ENCODE measurements at places on chromosomes 3 and 15.

DNA sequence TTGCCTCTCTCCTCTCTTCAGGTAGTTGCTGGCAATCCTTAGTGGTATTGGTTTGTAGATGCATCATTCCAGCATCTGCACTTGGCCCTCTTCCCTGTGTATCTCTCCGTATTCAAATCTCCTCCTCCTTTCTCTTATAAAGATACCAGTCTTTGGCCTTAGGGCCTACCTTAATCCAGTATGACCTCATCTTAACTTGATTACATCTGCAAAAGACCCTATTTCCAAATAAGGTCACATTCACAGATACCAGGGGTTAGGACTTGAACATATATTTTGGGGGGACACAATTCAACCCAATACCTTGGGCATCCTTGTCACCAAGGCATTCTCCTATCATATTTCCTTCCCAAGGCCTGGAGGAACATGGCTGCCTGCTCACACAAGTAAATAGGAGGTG is 22.0 kb upstream of the ABHD2 start:
- no peak for DNase-seq

DNA sequence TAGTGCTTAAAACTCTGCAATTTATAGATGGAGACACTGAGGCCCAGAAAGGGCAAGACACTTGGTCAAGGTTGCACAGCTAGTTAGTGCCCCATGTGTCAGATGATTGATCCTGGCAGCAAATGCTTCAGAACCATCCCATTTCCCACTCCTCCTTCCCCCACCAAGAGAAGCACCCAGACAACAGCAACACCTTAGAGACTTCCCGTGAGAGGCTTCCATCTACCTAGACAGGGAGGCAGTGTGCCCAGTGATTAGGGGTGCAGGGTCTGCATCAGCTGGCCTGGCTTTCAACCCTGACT is 77.6 kb downstream of the CORO2B start:
- no peak for DNase-seq

GRCh38 chr3:117409701-117410459 is 700.3 kb downstream of the TUSC7 start:
- DNase-seq, result no peak

DNA sequence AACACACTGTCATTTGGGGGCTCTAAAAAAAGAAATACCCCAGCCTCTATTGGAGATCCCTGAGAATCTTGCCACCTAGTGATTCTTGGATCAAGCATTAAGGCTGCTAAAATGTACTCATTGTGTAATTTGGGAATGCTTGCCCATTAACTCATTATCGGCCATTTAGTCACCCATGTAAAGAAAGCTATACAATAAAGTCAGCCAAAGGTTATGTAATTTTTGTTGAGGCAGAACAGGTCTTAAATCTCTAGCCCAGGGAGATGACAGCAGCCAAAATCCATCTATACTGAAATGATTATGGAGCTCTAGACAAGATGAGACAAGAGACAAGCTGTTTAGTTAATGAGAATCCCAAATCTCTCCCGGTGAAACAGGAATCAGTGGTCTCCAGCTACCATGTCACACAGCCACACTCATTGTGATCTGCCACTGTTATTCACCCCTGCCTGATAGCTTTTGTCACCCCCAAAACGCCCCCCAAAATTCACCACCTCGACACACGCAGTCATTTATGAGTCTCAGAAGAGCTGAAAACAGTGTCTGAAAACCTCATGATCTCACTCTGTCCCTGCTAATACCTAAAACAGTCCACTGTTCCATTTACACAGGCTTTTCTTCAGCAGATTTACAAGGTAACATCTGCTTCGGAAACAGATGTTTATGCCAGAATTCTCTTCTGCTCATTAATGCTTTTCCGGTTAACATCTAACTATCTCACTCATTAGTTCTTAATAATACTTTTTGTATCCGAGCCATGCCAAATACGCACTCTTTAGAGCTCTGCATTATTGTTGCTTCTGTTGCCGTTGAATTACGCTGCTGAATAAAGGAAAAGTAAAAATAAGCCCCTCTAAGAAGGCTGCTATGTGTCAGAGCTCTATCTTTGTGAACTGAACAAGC is 138.5 kb downstream of the RORA start:
- no peak for DNase-seq

GRCh38 chr3:79011821-79012529 is 755.8 kb downstream of the ROBO1 start:
- DNase-seq, result no peak

DNA sequence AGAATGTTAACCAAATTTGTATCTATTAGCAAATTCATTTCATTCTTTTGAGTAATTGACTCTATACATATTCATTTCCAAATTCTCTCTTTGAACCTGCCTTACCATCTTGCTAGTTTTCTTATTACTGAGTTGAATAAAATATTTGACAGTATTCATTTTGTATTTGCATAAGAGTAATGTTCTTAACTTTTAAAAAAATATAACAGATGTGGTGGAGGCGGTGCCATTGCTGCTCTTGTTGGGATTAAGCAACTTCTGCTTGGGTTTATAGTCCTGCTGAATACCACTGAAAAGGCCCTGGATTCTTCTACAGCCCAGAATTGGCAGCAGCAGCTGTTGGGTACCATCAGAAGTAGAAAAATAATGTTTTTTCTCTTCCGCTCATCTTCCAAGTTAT is 148.9 kb upstream of the PEX5L start:
- DNase-seq, result no peak

Data from mucosa of gallbladder (tissue), 1 donor.